ENCODE measurements at places on chromosomes 4 and X. TPM values are rescaled to one million over a fixed set of nuclear protein-coding genes. Genes with fewer than 3 reads are reported as not detected.

The SHROOM4 gene
- not detected for total RNA-seq

The SSX2 gene
- not detected for total RNA-seq

The ABCG2 gene
- total RNA-seq, result 0.50 TPM

The NHSL2 gene
- total RNA-seq, result 0.67 TPM

The SOD3 gene
- total RNA-seq, result not detected

GRCh38 chr4:118889312-118889691 is 648 bp downstream of the SYNPO2 start:
- no peak for DNase-seq

GRCh38 chr4:167456619-167457018 is 222.3 kb upstream of the SPOCK3 start:
- DNase-seq, result no peak

- no peak for DNase-seq
These were observed 6.2 kb upstream of the IQSEC2 start for GRCh38 chrX:53287493-53288138.

GRCh38 chr4:135605076-135605475 is 1403.5 kb upstream of the PABPC4L start:
- DNase-seq, result no peak

- DNase-seq, result no peak
These were observed 9.0 kb upstream of the MAGEC2 start for GRCh38 chrX:142214081-142214480.

GRCh38 chr4:174061026-174061425 is 222.4 kb downstream of the FBXO8 start:
- DNase-seq, result no peak

DNA sequence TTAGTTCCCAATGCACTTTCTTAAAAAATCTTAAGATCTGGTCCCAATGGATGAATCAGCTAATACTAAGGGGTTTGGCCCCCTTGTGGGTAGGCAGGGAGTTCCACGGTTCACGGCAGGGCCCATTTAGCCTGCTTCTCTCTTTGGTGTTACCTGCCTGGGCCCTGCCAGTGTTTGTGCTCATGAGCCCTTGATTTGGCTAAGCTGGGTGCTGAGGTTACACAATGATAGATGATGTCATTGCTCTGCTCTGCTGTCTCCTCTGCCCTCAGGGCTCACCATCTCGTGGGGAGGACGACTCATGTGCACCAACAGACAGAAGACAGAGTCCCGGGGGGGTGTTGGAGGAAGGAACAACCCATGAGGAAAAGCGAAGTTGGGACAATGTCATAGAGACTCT is 24.4 kb downstream of the RTL5 start:
- no peak for DNase-seq

DNA sequence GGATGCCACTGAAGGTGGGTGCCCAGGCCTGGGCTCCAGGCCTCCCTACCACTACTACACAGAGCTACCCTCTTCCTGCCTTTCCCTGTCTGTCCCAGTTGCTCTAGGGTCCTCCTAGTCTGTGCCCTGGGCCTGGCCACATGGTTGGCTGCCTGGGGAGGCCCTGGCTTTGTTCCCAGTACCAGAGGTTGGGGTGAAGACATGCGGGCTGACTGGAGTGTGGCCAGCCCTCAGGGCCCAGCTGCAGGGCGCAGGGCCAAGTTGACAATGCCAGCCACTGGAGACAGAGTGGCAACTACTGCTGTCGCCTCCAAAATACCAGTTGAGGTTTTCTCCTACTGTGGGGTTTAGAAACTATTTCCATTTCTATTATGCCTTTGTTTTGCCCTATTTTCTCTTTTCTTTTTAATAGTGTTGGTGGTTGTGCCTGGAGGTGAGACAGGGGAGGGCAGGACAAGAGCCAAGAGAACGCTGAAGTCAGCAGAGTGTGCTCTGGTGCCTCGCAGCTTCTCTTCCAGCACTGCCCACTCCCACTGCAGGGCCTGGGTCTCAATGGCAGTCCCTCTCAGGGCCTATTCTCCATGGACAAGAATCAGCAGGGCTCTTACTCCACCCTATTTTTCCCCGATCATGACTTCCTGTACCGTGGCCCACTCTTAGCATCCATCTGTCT is 32.2 kb upstream of the XPNPEP2 start:
- no peak for DNase-seq

Measured in natural killer cell treated with Interleukin-12 subunit alpha and Interleukin-12 subunit beta and Interleukin-15 and Interleukin-18, amount 100 ng/mL, for 72 hours (primary cell).